NCI-H1092 treated with DMSO at 0.1 percent for 48 hours (cell line): ENCODE measurements at places on chromosomes 2 and 18.

DNA sequence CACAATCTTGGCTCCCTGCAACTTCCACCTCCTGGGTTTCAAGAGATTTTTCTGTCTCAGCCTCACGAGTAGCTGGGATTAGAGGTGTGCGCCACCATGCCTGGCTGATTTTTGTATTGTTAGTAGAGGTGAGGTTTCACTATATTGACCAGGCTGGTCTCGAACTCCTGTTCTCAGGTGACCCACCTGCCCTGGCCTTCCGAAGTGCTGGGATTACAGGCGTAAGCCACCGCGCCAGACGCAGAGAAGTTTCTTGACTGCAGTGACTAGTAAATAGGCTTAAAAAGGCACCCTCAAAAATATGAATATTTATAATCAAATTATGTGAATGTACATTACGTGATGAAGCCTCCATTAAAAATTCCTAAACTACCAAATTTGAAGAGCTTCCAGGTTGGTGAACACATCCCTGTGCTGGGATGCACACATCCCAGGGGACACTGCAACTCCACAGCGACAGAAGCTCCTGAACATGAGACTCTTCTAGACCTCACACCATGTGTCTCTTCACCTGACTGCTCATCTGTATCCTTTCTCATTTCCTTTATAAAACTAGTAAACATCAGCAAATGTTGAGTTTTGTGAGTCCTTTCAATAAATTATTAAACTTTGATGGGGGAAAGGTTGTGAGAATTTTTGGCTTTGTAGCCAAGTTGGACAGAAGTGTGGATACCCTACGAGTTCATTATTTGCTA, 203.3 kb upstream of the SPOPL start:
- no peak for DNase-seq

- DNase-seq: no peak
Measured at GRCh38 chr2:181457121-181457740, at the start of gene ITGA4. TSS of gene ITGA4 (plus strand) at chr2:181457386. CDS start at chr2:181457655, 269 bp downstream.

DNA sequence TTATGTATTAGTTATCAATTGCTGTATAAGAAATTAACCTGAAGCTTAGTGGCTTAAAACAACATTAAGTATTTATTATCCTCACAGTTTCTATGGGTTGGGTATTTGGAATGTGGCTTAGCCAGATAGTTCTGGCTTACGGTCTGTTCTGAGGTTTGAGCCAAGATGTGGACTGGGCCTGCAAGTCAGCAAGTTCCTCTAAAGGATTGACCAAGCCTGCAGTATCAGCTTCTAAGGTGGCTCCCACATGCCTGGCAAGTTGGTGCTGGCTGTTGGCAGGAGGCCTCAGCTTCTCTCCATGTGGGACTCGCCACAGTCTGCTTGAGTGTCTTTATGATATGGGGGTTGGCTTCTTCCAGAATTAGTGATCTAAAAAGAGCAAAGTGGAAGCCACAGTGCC, 45.0 kb upstream of the TCF4 start:
- no peak for DNase-seq

- no peak for DNase-seq
Measured at GRCh38 chr2:26428846-26429245, 27.1 kb downstream of the DRC1 start.

GRCh38 chr18:50334546-50335152, 40.2 kb upstream of the SKA1 start:
- no peak for DNase-seq

DNA sequence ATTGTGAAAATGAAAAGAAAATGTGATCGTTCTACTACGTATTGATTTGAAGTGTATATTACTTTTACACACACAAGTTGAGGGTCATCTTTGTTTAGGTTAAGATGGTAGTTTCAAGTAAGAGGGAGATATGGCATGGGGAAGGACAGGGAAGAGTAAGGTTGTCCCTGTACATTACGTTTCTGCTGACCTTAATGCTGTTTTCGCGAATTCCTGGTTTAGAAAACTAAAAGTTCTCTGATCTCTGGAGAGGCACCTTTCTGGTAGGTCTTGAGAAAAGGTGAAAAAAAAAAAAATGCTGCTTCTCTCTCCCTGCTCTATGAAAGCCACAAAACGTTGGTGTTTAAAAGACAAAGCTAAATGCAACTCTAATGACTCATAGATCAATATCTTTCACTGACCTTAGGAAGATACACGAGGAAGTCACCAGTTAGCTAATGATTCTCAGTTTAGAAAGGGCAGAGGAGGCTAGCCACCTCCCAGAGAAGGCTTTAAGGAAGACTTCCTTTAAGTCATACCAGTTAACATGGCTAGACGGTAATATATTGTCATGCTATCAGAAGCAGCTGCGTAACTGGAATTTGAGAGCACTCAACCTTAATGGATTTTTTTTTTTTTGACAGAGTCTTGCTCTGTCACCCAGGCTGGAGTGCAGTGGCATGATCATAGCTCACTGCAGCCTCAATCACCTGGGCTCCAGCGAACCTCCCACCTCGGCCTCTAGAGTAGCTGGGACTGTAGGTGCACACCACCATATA, 13.2 kb downstream of the TXNDC2 start:
- DNase-seq: no peak

DNA sequence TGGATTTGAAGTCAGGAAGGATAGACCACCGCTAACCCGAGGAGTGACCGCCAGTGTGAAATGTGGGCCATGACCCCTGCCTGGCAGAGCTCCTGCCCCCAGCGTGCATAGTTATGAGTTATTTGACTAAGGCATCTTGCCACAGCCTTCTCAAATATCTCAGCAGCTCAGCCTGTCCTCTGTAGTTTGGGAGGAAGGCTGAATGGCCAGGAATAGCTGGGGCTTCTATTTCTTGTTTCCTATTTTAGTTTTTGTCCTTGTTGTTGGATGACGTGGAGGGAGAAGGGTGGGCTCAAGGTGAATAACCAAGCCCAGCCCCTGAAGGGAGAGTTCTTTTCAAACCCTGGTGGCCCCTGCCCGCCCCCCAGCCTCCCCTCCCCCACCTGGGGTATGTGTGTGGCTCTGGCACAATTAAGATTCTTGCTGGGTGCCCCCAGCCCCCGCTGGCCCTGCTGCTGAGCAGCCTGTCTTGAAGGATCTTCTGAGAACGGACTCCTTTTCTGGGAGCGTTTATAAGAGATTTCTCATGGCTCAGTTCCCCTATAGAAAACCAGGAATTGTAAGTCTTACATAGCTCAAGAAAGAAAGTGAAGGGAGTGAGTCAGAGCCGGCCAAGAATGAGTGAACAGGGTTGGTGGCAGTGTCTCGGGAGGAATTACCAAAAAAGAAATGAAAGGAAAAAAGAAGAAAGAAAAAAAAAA, 157.4 kb downstream of the GLI2 start:
- DNase-seq: no peak

GRCh38 chr18:9495916-9496705, 20.8 kb downstream of the RALBP1 start:
- DNase-seq: no peak

DNA sequence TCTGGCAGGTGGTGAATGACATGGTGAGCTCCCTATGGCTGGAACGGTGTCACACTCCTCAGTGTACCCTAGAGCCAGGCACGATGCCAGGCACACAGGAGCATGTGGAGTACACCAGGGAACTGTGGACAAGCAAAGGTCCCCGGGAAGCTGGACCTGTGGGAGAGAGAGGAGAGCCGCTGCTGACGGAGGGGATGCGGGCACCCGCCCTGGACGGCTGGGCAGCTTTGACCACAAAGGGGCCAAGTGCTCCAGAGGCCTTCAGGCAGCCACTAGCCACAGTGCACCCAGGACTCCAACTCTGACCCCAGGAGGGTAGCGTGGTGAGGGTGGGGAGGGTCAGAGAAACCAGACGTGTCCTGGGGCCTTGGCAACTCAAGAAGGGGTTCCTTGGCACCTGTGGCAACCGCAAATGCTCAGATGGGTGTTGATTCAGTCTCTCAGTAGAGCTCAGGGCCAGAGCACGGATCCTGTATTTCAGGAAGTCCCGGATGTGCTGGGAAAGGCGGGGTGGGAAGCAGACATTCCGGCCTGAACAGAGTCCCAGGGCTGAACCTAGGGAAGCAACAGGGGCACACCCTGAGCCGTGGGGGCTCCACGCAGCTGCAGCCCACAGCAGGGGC, 2.3 kb upstream of the MAB21L4 start:
- no peak for DNase-seq

GRCh38 chr2:168156661-168157060, 90.7 kb downstream of the STK39 start:
- DNase-seq: no peak

GRCh38 chr2:42918671-42919318, 126.4 kb upstream of the HAAO start:
- no peak for DNase-seq

DNA sequence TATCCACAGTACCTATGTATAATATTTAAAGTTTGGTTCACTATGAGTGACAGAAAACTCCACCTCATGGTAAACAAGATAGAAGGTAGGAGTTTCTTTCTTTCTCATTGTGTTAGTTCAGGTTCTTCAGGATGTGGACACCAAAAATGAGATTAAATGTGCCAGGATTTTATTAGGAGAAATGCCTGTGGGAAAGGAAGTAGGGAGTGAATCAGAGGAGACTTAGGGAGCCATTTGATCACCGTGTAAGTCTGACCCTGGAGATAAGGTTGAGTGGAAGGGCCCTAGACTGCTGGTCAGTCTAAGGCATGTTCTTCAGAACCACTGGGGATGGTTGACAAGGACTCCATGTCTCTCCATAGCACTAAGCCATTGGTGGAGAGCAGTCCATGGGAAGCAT, 8.1 kb downstream of the AOX1 start:
- no peak for DNase-seq

GRCh38 chr2:98050070-98050469, 36.9 kb upstream of the VWA3B start:
- no peak for DNase-seq

DNA sequence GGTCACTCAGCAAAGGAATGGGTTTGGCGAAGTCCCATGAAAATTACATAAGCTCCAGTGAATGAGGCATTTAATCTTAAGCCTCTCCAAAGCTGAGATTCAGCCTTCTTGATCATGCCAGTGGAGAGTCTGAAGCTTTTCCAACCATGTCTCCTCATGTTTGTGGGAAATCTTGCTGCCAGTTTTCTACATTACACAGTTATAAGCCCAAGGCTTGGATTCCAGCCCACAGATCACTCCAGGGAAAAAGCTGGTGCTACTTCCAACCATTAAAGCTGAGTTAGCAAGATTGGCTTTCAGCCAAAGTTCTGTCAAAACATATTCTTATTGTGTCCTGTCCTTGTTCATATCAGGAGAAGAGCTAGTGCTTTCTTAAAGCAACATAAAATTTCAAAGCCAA, 293.8 kb downstream of the LRRTM4 start:
- DNase-seq: peak; percentile 24

GRCh38 chr2:124582387-124582786, 557.3 kb downstream of the CNTNAP5 start:
- DNase-seq: no peak

- DNase-seq: peak; percentile 14
Measured at GRCh38 chr2:105184420-105184819, 57.1 kb upstream of the GPR45 start.

DNA sequence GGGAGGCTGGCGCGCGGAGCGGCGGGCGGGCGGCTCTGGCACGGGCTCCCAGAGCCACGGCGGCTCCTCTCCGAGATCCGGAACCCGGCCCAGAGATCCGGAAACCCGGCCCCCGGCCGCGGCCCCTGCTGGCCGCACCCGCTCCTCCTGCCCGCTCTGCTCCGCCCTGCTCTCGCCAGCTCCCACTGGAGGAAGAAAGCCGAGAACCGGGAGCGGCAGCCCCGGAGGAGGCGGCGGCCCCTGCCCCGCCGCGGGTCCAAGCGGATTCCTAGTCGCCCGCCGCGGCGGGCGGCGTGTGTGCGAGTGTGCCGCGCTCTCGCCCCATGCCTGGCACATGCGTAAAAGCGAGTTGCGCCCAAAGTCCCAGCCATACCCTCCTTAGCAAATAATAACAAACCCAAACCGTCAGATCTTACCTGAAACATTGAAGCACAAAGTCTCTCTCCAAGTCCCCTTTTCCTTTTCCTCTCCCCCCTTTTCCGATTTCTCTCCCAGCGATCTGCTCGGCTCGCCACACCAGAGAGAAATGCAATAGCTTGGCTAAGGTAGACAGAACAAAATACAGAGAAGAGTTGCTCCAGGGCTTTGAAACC, 108.7 kb upstream of the KCTD1 start:
- peak; percentile 64 for DNase-seq

- DNase-seq: no peak
Measured at GRCh38 chr2:172366596-172367150, 60.7 kb upstream of the ITGA6 start.

GRCh38 chr2:142484111-142484510, 353.3 kb upstream of the LRP1B start:
- no peak for DNase-seq

GRCh38 chr2:191014653-191015020, 666 bp upstream of the STAT1 start:
- DNase-seq: no peak

GRCh38 chr2:224734949-224735348, 18.8 kb upstream of the CCDC195 start:
- DNase-seq: no peak

GRCh38 chr2:943821-944220, 6.8 kb upstream of the SNTG2 start:
- no peak for DNase-seq

DNA sequence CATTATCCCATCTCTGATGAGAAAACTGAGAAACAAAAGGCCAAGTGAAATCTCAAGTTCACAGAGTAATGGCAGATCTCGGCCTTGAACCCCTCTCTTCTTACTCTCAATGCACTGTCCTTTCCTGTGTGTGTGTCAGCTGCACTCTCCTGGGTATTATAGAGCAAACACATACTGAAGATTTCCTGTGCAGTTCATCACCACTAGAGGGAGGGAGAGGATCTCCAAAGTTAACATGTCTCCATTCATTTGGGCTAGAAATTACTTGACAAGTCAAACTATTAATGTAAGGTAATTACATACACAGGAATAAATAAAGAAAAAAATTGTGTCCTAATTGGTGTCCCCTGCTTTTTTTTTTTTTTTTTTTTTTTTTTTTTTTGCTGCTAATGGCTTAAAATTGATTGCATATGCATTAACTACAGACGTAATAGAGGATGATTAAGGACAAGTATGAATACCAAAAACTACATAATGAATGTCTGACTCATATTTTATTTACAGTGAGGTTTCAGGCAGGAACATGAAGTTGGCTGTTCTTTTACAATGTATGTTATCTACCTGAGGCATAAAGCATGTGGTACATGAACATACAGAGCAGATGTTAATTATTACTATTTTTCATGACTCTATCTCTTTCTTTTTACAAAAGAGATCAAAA, 269.2 kb downstream of the NYAP2 start:
- peak; percentile 37 for DNase-seq

GRCh38 chr18:49228187-49228586, 232.3 kb downstream of the DYM start:
- DNase-seq: no peak

DNA sequence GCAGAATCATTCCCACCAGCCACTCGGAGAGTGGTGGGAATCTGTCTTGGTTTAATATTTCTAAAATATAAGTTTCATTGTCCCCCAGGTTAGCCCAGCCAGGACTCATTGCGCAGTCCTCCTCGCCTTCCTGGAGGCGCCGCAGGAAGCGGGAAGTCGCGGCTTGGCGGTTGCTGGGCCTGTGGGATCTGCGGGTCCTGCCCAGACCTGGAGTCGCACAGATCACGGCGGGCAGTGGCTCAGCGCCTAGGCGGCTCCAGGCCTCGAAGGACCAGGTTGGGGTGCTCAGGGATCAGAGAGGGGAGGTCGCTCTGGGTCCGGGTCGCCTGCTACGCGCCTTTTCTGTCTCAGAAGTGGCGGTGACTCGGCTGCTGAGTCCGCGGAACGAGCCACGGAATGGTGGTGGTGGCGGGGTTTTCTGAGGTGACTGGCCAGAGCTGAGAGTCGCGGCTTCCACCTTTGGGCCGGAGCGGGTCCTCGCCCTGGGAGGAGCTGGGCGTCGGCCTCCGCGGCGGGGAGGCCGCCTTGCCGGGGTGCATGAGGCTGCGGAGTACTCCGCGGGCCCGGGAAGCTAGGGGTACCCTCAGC, 2.6 kb downstream of the HOXD3 start:
- no peak for DNase-seq
